Thoracic aorta (tissue), 2 donors: ENCODE measurements at places on chromosomes 6 and 20.

DNA sequence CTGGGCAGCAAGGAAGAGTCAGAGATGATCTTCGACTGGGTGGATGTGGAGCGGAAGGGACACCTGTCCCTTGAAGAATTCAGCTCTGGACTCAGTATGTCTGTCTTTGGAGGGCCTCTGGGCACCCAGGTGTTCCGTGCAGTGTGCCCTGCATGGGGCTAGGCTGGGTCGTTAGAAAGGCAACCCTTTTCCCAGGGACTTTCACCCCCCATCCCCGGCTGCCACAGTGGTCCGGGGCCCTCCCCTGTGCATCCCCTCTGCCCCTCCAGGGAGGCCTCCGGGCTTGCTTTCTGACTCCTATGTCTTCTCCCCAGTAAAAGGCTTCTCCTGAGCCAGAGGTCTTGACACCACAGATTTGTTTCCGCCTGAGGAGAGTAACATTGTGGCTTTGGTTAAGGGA is 16.2 kb downstream of the RAB44 start:
- no peak for DNase-seq

- DNase-seq, result no peak
These were observed 1.1 kb upstream of the PTK7 start for GRCh38 chr6:43074847-43075669.

GRCh38 chr6:34020807-34021553 is 124.9 kb downstream of the GRM4 start:
- DNase-seq, result no peak

DNA sequence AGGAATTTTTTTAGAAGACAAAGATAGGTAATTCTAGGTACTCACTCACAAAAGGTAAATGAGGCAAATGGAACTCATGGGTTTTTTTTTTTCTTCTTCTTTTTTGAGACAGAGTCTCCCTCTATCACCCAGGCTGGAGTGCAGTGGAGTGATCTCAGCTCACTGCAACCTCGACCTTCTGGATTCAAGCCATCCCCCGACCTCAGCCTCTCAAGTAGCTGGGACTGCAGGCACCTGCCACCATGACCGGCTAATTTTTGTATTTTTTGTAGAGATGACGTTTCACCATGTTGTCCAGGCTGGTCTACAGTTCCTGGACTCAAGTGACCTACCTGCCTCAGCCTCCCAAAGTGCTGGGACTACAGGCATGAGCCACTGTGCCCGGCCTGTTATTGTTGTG is 126.1 kb downstream of the LRRC1 start:
- DNase-seq, result no peak

DNA sequence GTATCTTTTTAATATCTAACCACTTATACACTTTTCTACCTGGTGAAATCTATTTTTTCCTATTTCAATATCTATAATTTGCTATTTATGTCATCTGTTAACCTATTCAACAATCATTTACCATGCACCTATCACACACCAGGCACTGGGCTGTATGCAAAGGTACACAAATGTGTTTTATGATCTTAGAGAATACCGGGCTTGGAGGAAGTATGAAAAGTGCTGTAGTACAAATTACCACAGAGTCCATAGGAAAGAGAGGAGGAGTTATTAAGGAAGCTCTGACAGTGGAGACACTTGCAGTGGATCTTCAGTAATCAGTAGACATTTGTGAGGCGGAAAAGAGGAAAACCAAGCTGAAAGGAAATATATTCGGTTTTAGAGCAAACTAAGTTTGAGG is 96.0 kb downstream of the HIVEP2 start:
- no peak for DNase-seq
